ENCODE measurements at places on chromosomes 5 and 9. TPM values are rescaled to one million over a fixed set of nuclear protein-coding genes. Genes with fewer than 3 reads are reported as not detected.

GRCh38 chr9:74519419-74519818, 22.3 kb downstream of the RORB start:
- H3K27ac ChIP-seq = no peak overlapping the region
- no peaks in the 10 kb centered on the region for H3K4me1 ChIP-seq
- peaks cover 1% of the 10 kb centered on the region for H3K27me3 ChIP-seq
- no peak overlapping the region for H3K4me3 ChIP-seq
- DNase-seq = no peak
- H3K36me3 ChIP-seq = no peaks in the 10 kb centered on the region

DNA sequence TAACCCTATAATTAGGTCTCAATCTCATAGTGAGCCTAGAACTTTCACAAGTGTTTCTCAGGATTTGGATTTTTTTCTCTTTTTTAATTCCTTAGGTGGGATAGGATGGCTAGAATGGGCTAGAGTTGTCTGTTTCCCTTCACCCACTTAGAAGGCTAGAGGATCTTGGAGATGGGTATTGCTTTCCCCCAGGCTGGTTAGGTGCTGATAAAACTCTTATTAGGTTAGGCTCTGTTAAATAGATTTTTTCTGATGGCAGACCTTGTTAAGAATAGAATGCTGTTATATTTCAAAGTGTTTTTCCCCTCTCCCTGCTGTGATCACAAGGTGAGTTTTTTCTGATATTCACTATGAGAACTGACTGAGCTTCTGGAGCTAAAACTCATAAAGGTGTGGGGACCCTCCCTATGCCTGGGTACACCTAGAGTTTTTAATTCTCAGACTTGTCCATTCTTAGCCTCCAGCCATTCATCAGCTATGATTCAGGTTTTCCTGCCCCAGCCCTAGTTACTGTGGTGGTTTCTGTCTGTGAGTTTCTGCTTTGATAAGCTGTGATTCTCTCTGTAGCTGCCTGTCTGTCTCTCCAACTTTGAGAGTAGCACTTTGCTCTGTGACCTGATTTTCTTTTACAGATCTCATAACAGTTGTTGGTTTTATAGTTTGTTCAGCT, 132.4 kb downstream of the HACD4 start:
- H3K36me3 ChIP-seq = no peaks in the 10 kb centered on the region
- H3K4me1 ChIP-seq = peaks cover 8% of the 10 kb centered on the region
- H3K4me3 ChIP-seq = no peak overlapping the region
- H3K27ac ChIP-seq = no peak overlapping the region

- peaks cover 6% of the 10 kb centered on the region for H3K36me3 ChIP-seq
- no peak for DNase-seq
- no peaks in the 10 kb centered on the region for H3K27me3 ChIP-seq
Observed at GRCh38 chr9:125472926-125473701, 211.5 kb downstream of the GAPVD1 start.

DNA sequence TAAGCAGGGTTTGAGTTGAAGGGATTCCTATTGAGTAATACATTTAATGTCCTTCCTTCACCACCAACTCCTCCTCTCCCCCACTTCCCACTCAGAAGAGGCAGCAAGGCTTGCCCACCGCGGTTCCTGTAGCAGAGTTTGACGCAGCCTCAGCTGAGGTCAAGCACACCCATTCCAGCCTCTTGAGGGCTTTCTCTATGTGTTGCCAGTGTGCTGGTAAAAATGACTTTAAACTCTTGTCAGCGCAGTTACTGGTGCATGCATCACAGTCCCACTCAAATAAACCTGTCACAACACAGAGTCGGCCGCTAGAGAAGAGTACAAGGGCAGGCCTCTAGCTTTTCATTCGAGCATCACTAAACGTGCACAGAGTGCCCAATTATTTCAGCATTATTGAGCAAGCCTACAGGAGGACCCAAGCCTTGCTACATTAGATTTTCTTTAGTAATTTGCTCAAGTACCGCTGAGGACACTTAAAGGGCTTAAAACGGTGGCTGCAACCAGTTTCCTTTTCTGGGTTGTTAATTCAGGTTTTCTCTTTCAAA, 79.6 kb downstream of the TLE4 start:
- no peak overlapping the region for H3K4me3 ChIP-seq
- no peak overlapping the region for H3K27ac ChIP-seq
- peaks cover 4% of the 10 kb centered on the region for H3K36me3 ChIP-seq

Gene PALM2AKAP2
- 1.2 TPM for total RNA-seq

Gene IL7R
- total RNA-seq = 0.54 TPM

Gene SLCO6A1
- 0.51 TPM for total RNA-seq

Gene CER1
- 5.2 TPM for total RNA-seq

Data from endothelial cell (in vitro differentiated cells).